ENCODE measurements at places on chromosomes 3 and 15.

- no peak for DNase-seq
Observed at GRCh38 chr15:44243141-44243540, 45.4 kb upstream of the GOLM2 start.

DNA sequence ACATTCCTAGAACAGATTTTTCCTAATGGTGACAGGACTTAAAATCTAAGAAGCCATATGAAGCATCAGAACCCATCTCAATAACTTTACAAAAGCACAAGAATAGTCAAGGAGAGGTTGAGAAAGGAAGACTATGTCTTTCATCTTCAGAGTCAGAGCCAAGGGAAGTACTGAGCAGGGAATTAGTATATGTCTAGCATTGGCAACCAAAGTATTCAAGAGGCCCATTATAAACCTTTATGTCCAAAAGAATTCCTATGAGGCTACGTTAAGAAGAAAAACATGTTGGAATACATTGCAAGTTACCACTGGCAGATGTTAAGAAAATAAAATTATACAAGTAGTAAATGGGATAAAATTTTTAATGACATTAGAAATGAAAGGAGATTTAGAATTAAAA, 150.5 kb downstream of the MAGI1 start:
- no peak for DNase-seq

DNA sequence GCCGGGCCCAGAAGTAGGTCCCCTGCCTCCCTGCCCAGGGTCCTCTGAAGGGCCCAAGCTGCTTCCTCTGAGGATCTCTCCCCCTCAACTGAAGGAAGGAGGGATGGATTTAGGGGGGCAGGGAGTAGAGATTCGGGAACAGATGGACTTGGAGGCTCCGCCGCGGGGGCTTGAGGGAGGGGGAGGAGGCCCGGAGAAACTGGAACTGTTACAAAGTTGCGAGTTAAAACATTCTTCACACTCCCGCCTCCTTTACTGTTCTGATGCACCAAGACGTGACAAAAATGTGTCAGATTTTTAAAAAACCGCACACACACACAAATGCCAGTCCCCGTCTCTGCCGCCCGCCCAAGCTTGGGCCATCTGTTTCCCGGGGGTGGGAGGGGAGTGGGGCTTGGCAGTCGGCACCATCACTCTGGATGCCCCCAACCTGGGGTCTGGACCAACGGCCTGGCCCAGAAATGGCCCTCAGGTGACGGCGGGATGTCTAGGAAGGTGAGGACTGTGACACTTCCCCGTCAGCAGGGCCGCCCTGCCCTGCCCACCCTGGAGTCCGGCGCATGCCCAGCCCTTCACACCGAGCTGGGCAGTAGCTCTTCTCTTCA, 25.0 kb upstream of the LINGO1 start:
- no peak for DNase-seq

- peak; percentile 79 for DNase-seq
Observed at GRCh38 chr15:51366920-51367319, 25.5 kb downstream of the GLDN start.

GRCh38 chr3:169980055-169980454, 13.4 kb downstream of the SEC62 start:
- DNase-seq, result no peak

DNA sequence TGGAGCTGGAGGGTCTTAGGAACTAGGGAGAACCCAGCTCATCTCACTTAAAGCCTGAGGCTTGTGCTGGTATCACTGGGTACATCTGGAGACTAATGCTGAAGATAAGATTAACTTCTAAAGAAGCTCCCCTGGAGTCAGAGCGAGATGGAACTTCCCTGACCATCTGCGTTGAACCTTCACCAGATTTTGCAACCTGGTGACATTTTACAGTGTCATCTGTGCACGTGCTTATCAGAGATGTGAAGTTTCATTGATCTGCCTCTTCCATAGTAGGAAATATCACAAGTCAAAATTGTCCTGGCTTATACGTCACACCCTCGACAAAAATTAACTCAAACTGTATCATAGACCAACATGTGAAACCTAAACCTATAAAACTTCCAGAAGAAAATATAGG, 395.5 kb downstream of the SHQ1 start:
- no peak for DNase-seq

DNA sequence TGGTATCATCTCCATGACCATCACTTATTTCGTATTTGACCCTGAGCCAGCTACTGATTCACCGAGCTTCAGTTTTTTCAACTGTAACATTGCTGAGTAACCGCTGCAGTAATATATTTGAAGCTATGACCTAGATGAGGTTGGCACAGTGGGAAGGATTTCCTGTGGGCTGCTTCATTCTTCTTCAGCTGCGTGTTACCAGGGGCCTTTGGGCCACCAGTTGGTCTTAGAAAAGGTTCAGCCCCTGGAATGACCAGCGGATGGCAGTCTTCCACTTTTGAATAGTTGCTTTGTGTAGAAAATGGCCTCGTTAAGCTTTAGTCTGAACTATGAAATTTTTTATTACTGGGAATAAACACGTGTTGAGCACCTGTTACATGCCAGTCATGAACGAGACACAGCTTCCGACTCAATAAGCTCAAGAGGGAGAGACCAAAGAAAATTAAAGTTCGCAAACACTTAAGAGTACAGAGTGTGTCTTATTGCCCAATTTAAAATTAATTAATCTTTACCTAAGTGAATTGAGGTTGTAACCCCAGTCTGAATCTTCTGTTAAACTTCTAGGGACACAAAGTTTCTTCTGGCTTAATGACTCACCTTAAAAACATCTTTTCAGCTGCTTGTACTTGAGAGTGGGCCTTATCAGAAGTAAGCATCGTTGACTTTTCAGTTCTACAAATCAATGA, 57.6 kb upstream of the NR2E3 start:
- DNase-seq, result no peak

GRCh38 chr3:128879991-128880390, 571 bp downstream of the ACAD9 start:
- no peak for DNase-seq

DNA sequence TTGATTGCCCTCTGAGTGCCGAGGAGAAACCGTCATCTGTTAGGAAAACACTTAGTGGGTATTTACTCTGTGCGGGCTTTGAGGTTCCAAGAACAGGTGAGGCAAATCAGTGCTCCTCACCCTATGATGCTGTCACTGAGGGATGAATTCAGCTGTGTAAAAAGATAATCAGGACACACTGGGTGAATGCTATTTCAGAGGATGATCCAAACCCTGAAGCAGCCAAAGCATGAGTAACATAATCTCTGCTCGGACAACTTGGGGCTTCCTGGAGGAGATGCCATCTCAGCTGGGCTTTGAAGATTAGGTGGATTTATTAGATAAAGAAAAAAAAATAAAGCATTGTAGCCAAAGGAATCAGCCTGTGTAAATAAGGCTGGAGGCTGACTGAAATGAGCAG, 10.5 kb upstream of the GADL1 start:
- DNase-seq, result no peak

DNA sequence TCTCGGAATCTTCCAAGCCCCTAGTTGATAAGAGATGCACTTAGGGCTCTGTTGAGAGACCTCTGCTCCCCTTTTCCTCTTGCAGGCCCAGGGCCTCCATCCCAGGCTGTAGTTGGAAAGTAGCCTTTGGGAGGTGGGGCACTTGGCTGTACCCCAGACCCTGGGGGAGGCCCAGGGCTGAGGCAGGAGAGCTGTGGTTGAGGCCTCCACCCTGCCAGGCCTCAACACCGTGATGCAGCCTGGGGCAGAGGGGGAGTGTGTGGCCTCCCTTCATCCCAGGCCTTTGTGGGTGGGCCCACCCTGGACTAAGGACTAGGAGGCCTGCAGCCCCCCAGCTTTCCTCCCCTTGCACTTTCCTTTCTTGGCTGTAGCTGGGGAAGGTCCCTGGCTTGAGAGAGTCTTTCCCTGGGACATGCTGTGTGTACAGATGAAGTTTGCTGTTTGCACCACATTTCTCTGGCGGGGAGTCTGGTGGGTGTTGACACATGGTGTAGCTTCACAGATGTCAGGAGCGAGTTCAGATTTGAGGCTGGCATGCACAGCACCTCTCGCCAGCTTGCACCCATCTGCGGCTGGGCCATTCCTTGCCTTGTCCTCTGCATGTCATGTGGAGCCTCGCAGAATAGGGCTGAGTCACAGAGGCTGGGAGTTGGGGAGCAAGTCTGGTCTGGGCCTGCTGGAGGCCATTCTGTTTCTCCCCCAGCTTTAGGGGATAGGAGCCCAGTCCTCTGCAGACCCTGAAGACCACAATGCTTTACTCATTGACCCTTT, 13.7 kb downstream of the PLEKHO2 start:
- no peak for DNase-seq

DNA sequence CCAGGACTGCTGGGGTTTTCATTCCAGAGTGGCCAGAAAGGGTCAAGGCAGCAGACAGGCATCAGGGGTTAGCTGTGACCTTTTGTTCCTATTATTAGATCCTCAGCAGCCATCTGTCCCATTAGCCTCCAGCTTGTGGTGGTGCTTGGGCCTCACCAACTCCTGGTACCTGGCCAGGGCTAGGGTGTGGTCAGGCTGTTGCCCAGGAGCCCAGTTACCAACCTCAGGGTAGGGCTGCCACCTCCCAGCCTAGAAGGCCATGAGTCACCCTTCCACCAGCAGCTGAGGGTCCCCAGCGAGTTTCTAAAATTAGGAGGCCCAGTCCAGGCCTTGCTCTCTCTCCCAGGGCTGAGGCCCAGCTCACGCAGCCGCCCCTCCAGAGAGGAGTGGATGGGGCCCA, 12.2 kb downstream of the TMEM43 start:
- DNase-seq, result no peak

DNA sequence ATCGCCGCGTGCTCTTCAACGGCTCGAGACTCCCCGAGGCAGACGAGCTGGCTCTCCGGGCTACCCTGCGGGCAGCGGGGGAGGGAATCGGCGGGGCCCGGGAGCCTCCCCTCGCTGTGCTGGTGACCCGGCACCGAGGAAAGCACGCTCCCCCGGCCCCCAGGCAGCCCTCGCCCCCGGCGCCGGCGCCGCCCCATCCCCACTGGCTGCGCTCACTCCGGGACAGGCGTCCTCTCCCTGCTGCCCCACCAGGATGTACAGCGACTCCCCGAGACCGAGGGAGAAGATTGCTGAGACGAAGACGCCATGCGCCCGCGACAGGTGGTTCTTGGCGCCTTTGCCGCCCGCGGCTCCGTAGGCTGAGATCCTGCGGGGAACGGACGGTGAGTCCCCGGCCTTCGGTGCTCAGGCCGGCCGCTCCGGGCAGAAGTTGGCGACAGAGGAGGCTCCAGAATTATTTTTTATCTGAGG, 1.7 kb downstream of the LTK start:
- peak; percentile 82 for DNase-seq

DNA sequence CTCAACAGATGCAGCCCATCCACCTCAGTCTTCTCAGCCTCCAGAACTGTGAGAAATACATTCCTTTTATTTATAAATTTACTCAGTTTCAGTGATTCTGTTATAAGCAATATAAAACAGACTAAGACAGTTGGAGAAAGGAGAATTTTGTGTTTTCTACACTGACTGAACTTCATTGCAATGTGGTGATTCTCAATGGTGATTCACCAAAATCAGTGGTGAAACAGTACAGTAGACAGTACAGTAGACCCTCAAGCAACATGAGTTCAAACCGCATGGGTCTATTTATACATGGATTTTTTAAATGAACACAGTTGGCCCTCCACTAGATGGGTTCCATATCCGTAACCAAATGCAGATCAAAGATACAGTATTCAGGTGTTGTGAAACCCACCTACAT, 403.1 kb upstream of the TGFBR2 start:
- DNase-seq, result no peak

DNA sequence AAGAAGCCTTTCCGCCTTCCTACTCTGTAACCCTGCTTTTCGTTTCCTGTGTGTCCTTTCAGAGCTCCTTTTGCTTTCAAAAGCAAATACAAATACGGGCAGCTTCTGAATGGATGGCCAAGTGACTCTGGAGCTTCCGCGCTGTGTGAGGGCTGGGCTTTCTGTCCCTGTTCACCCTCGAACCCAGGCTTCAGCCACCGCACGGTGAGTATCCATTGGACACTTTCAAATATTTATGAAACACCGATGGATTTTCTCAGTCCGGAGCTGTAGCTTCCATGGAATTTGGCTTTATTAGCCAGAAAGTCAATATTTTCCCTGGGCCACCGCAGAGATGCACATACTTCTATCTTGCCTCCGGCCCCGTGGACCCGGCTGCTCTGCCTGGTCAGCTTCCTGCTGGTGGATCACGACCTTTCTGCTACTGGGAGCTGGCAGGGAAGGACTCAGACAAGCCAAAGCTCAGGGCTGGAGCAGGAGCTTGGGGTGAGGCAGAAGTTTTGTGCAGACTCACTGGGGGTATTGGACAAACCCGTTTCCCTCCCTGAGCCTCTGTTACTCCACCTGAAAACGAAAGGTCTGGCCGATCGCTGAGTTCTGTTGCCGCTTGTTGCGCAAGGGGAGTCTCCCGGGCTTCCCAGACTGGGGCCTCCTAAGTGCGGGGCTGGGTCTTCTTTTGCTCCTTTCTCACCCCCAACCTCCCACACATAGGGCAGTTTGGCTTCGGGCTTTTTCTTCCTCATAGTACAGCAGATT, 63.6 kb downstream of the LINGO1 start:
- DNase-seq, result no peak

DNA sequence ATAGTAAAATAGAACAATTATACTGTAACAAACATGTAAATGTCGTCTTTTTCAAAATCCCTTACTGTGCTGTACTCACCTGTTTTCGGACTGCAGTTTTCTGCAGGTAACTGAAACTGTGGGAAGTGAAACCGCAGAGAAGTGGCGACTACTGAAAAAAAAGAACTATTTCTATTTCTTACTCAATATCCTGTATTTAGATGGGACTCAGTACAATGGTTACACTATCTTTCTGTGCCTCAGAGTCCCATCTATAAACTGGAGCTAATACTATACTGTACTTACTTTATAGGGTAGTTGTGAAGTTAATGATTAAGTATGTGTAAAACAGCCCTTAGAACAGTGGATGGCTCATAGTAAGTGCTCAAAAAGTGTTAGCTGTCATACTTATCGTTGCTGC, 14.3 kb upstream of the P2RY12 start:
- DNase-seq, result no peak

DNA sequence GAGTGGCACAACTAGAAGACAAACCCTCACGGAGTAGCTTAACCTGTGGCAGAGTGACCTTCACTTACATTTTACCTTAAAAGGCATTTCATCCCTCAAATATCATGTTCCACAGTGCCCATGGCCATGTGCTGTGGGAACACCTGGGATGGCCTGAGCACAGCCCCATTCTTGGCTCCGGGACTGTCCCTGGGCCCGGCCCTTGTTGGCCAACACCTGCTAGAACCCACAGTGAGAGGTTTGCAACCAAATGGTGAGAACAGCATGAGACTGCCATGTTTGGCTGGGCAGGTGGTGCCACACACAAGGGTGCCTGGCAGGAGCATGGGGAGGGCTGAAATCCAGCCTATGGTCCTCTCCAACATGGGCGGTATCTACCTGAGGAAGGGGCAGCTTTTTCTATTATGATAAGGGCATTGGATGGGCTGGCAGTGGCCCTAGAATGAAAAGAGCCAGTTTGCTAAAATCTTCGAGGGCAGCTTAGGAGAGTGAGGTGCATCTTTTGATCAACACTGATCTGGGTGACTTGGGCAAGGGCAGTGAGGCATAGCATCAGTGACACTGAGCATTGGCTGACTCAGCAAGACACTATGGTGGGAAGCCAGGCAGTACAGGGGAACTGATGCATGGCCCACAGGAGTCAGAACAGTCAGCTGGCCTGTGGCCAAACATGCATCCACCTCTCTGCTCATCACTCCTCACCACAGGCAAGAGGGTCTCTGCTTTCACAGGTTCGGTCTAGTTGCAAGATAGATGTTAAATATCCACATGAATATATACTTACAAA, 53.9 kb downstream of the SYNM start:
- DNase-seq, result no peak

- no peak for DNase-seq
Observed at GRCh38 chr15:42584031-42584765, 8.8 kb downstream of the STARD9 start.

GRCh38 chr15:77187751-77188464, 117.0 kb upstream of the TSPAN3 start:
- DNase-seq, result peak; percentile 52
